ENCODE measurements at places on chromosomes 1 and 21.

DNA sequence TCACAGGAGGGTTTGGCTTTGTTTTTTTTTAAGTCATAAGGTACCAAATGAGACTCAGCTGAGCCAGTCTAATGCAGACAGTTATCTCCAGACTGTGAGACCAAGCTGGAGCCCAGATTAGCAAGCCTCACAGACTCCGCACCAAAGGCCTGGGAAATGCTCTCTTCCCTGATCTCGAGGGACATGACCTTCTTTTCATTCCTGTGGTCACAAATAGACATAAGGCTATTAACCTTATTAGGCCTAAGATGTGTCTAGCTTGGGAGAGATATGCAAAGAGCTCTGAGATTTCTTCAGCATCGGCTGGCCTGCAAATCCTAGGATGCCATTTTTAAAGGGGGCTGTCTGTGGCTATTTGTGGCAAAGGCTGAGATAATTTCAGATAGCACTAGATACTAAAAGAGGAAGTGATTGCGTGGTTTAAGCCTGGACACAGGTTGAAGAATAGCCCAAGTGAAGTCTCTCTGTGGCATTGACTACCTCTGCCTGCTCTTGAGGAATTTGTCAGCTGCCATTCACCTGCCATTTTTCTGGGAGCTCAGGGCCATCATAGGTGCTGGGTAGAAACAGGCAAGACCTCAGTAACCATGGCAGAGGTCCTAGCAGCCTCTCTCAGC is 301.3 kb downstream of the SIPA1L2 start:
- DNase-seq: no peak

DNA sequence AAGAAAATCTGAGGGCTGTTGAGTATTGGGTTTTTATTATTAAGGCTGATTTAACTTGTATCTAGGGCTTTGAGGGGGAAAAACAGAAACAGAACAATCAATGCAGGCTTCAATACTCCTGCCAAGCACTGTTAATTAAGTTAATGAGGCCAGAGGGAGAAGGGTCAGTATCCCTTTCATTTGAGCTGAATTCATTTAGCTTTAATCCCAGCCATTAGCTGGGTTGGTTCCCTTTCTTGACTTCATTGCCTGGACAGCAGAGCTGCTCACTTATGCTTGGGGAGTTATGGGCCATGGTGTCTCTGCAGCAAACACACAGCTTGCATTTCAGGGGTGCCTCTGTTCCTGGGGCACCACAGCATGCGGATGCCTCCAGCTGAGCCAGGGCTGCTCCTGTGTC is 16.3 kb downstream of the TLR5 start:
- no peak for DNase-seq

DNA sequence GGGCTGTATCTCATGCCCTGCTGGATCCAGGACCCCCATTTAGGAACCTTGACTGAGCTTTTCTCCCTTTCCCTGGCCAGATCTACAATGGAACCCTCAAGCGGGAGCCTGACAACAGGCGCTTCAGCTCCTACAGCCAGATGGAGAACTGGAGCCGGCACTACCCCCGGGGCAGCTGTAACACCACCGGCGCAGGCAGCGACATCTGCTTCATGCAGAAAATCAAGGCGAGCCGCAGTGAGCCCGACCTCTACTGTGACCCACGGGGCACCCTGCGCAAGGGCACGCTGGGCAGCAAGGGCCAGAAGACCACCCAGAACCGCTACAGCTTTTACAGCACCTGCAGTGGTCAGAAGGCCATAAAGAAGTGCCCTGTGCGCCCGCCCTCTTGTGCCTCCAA is 29.8 kb downstream of the PKP1 start:
- DNase-seq: no peak

DNA sequence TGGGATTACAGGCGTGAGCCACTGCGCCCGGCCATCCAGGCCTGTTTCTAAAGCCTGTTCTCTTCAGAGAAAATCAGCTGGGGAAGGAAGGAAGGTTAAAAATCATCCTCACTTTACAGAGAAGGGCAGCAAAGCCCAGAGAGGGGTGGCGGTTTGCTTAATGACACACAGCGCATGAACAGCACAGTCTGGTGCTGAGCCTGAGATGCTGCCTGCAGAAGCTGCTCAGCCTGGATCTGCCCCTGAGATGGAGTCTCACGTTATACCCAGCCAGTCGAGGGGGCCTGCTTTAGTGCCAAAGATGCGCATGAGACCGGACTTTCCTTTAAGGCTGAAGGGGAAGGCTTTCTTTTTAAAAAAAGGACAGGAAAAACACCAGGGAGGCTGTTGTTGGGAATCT is 21.3 kb downstream of the HTR6 start:
- no peak for DNase-seq

Measured in fibroblast of skin of left quadriceps (primary cell).